ENCODE measurements at places on chromosomes 6 and 20.

DNA sequence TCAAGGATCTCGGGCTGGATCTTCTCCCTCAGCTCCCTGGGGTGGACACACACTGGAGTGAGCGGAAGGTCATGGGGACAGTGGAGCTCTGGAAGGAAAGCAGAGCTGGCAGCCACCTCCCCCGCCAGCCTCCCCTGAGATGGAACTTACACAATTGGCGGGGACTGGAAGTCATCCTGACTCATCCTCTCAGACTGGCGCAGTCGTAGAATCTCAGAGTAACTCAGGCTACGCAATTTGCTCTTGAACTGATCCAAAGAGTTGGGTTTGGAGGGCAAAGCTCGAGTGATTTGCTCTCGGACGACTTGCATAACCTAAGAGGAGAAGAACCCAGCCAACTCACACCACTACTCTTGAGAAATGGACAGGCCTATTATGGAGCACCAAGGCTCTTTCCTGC is 34.8 kb downstream of the ELMO2 start:
- DNase-seq, result no peak

DNA sequence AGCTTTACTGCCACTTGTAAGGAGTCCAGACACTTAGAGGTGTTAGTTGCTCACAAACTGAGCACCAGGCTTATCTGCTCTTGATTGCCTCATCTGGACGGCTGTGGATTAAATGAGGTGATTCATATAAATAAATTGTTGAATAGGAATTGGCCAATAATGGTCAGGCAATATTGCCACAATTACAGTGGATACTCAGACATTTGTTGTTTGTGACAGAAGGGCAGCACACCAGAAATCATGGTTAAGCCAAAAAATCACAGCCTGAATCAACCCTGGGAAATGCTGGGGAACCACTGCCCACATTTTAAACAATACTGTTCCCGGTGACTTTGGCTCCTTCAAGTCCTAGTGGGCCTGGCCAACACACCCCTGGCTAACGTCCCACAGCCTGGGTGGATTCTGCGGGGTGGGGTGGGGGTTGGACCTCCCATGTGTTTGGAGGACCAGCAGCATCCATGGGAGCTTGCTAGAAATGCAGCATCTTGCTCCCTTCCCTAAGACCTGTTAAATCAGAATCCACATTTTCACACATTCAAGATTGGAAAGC is 29.5 kb upstream of the SPDEF start:
- DNase-seq, result no peak

GRCh38 chr20:14543040-14543439 is 205.6 kb upstream of the FLRT3 start:
- no peak for DNase-seq

DNA sequence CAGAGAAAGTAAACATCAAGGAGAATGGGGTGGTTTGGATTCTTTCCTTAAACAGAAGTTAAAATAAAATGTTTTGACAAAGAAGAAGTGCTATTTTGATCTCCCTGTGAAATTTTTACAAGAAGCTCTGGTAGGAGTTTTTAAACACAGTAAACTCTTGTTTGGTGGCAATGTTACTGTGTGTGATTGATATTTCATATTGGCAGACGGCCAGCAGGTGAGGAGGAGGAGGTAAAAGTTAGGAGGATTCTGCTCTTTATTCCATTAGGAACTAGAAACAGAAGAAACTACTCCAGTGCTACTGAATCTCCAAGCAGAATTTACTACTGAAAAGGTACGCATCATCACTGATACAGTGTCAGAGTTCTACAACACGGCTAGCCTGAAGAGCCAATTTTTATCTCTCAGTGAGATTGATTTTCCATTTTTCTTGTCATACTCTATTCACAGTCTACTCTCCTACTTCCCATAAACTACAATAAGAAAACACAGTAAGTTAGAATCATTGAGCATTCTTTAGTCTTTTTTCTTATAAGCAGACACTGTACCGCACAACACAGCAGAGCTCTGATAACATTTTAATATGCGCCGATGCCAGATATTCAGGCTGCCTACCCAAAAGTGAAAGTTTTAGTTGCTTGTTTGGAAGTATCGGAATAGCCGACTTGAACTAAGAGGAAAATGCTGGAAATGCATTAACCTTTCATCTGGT is 21.2 kb upstream of the AFDN start:
- DNase-seq, result no peak

- no peak for DNase-seq
Observed at GRCh38 chr6:158843751-158844683, 24.8 kb upstream of the EZR start.

GRCh38 chr6:106055489-106055888 is 30.6 kb upstream of the PRDM1 start:
- DNase-seq, result no peak

DNA sequence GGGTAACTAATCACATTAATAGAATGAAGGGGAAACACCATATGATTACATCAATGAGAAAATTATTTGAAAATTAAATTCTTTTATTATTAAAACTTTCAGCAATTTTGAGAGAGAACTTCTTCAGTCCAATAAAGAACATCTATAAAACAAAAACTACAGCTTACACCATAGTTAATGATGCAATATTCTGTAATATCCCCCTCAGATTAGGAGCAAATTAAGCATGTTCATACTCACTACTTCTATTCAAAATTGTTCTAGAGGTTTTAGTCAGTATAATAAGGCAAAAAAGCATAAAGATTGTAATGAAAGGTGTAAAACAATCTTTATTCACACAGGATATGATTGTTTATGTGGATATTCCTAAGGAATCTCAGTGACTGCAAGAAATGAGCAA is 465.4 kb downstream of the CD109 start:
- no peak for DNase-seq
